ENCODE measurements at places on chromosomes 4 and X.

DNA sequence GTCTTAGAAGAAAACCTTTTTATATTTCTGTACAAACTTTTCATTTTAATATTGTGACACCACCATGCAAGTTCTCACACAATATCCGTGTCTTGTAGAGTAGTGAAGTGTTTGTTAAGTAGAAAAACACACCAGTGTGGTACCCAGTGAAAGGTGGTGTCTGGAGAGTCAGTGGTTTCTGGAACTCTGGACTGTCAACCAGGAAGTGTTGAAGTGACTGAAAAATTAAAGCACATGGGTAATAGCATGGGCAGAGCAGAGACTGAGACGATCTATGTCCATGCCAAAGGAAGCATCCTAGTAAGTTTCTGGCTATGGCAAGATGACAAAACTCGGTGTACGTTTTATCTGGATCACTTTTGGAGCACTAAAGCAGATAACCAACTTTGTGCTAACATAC, 22.2 kb downstream of the RAB9A start:
- no peak for DNase-seq

DNA sequence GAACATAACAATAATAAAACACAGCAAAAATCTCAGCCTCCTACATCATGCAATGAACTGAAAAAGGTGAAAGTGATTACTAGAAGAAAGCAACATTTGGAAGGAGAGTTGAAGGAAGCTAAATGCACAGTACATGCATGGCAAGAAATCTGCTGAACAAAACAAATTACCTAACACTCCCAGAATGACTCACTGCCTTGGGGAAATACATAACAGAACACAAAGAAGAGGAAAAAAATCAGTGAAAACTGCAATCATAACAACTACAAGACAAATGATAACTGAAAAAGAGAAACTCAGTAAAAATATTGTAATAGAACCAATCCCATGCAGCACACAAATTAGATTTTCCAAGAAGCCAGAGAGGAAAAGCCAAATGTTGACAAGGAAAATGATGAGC, 1513.2 kb downstream of the ARAP2 start:
- DNase-seq: no peak

DNA sequence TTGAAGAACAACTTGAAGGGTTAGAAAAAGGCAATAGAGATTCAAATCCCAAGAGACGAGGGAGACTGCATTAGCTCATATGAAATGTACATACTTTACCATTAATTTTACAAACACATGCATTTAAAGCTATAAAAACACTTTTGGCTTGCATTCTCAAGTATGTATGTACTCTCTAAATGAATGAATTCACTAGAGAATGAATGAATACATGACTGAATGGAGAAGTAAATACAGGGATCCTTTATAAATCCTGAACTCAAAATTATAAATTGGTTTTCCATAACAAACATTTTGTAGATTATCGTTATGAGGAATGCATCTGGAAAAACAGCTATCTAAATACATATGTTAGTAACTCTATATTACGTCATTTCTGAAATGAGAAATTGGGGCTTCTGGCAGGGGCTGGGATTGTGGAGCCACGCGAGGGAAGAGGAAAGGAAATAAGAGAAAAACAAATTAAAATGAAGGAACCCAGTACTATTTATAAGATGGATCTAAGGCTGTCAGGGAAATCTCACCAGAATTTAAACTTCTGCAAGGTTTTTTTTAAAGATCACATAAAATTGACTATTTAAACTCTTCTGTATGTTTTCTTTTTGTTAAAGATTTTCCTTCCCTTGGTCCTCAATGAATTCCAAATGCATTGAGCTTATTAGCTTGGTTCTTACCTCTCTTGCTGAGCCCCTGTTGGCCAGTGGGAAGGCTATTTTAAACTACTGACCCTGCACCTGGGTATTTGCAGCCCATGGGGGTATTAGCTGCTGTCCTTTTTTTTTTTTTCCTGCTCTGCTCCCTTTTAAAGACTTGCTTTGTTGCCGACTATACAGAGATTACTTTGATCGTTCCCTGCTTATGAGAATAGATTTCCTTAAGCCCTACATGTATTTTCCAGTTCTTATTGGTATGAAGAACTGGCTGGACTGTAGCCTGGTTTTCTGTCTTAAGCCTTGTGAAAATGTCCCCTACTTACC, 207.8 kb downstream of the ADGRL3 start:
- DNase-seq: no peak

DNA sequence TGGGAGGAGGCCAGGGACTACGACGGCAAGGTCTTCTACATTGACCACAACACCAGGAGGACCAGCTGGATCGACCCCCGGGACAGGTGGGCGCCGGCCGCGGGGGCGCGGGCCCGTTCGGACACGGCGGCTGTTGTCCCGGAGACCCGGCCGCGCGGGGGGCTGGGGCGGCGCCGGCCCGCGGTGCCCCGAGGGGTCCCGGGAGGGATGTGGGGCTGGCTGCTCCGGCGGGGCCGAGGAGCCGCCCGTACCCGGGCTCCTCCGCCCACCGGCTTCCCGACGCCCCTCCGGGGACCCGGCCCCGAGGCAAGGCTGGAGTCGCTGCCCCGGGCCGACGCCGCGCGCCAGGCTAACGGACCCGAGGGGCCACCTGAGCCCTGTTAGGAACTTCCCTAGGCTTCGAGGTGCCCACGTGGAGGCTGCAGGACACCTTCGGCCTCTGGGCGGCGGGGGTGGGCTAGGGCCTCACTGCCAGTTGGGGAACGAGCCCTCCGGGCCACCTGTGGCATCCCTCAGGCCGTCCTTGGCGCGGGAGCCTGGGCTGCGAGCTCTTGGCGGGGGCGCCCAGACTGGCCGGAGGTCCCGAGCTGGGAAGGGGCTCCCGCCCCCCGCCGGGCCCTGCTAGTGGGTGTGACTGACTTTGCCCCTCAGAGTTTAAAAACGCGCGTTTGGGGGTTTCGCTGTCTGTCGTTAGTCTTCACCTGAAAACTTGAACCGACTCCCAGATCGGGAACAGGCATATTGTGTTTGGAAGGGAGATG, 660 bp downstream of the WWC2 start:
- DNase-seq: peak; percentile 25

DNA sequence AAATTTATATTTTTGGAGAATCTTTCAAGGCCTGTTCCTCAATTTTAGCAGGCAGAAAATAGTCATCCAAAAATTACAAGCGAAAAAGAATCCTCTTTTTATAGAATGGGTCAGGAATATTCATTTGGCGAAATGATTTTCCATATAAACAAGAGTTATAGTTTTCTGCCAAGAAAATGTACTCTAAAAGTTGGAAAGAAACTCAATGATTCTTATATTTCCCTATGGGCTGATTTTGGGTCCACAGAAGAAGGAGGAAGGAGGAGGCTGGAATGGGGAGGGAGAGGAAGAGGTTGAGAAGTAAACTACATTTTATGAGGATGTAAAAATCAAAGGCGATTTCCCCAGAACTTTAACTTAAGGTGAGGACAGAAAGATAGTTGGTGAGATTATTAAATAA, 159.3 kb downstream of the DCAF12L1 start:
- DNase-seq: no peak
